ENCODE measurements at places on chromosomes 16 and 17. TPM values are rescaled to one million over a fixed set of nuclear protein-coding genes. Genes with fewer than 3 reads are reported as not detected.

DNA sequence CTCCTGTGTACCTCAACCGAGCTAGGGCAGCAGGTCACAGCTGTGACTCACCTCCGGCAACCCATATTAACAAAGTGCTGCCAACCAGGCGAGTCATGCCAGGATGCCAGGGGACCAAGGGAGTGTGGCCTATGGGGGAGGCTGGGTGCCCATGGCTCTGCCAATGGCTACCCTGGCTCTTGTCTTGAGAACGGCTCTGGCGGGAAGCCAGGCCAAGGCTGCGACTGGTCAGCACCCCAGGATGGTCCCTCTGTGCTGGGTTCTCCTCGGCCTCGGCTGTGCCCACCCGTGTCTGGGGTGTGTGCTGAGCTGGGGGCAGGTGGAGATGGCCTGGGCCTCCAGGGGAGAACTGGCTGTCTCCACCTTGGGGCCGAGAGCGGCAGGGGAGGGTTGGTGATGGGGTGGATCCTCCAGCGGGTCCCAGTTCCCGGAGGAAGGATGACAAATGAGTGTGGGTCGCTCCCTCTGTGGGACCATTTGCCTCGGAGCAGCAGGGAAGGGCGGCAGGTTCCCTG is 75.8 kb downstream of the MRC2 start:
- H3K36me3 ChIP-seq: no peaks in the 10 kb centered on the region
- H3K4me1 ChIP-seq: peaks cover 14% of the 10 kb centered on the region
- peaks cover 12% of the 10 kb centered on the region for H3K27me3 ChIP-seq

- no peaks in the 10 kb centered on the region for H3K27me3 ChIP-seq
- no peak overlapping the region for H3K4me3 ChIP-seq
- H3K4me1 ChIP-seq: no peaks in the 10 kb centered on the region
- no peak overlapping the region for H3K27ac ChIP-seq
- no peak for DNase-seq
- H3K36me3 ChIP-seq: peaks cover 8% of the 10 kb centered on the region
Observed at GRCh38 chr16:305916-306626, 23.1 kb downstream of the PDIA2 start.

GRCh38 chr17:80815151-80815681 is 176.4 kb upstream of the CHMP6 start:
- no peaks in the 10 kb centered on the region for H3K27me3 ChIP-seq
- DNase-seq: no peak
- H3K4me3 ChIP-seq: no peak overlapping the region

- H3K27ac ChIP-seq: no peak overlapping the region
- no peaks in the 10 kb centered on the region for H3K27me3 ChIP-seq
- no peaks in the 10 kb centered on the region for H3K36me3 ChIP-seq
Observed at GRCh38 chr17:44672479-44673093, 16.3 kb downstream of the MEIOC start.

The FBXL16 gene
- total RNA-seq: 0.60 TPM

All from transverse colon (tissue), 4 donors.